ENCODE measurements at places on chromosomes 5 and 9.

DNA sequence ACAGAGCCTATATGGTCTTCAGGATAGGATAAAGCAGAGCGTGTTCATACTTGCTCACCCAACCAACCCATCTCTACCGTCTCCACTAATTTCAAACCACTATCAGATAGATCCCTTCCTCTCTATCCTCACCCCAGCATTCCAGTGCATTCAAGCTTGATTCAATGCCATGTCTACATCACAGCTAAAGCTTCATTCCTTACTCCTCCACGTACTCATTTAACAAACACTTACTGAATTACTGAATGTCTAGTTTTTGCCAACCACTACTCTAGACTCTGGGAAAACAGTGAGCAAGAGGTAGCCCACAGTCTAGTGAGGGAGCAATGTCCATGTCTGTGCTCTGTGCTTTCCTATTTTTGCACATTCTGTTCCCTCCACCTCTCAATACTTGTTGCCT lies 163.5 kb upstream of the MSX2 start:
- no peak for DNase-seq

DNA sequence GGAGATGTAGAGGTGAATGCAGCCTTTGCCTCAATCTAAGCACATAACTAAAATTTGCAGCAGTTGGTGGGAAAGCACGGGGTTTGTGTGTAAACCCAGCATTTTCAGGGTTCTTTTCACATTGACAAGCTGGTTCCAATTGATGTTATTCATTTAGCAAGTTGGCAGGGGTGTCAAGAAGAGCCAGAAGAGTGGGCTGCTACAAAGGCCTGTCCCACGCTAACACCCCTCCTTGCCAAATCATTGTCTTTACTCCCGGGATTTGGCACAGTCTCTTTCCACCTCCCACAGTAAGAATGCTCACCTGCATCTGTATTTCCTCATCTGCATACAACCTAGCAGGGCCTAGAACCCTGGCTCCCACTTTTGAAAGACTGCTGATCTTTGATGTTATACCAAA lies 11.8 kb downstream of the RGMB start:
- DNase-seq: no peak

DNA sequence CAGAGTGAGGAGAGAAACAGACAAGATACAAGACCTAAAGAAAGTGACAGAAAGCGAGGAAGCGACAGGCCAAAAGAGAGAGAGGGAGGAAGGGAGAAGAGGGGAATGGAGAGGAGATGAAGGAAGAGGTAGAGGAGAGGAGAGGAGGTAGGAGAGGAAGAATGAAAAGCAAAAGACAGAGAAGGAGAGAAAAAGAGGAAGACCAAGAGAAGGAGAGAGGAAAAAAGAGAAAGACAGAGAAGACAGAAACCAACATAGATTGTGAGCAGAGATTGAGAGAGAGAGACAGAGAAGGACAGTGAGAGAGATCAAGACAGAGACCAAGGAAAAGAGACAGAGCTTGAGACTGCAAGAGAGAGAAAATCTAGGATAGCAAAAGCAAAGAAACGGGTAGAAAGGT lies 58.6 kb upstream of the FNIP1 start:
- DNase-seq: no peak

DNA sequence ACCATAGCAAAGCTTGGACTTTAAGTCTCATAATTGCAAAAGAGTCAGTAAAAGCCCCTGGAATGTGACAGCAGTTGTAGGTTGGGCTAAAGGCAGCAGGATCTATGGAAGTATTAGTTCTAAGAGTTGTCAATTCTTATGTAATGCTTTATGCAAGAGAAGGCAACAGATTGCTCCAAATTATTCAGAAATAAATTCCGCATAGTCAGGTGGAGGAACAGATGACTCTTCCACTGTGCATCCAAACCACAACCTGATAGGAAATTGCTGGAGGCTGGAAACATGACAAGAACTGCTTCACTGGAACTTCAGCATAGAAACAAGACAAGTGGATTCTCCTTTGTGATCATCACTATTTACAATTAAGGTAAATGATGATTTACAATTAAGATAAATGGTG lies 101.0 kb downstream of the STARD4 start:
- peak; percentile 7 for DNase-seq

- DNase-seq: no peak
These were observed 38.8 kb upstream of the PRDM9 start for GRCh38 chr5:23468658-23469057.

- DNase-seq: no peak
These were observed 87.9 kb upstream of the NEURL1B start for GRCh38 chr5:172553167-172553566.

DNA sequence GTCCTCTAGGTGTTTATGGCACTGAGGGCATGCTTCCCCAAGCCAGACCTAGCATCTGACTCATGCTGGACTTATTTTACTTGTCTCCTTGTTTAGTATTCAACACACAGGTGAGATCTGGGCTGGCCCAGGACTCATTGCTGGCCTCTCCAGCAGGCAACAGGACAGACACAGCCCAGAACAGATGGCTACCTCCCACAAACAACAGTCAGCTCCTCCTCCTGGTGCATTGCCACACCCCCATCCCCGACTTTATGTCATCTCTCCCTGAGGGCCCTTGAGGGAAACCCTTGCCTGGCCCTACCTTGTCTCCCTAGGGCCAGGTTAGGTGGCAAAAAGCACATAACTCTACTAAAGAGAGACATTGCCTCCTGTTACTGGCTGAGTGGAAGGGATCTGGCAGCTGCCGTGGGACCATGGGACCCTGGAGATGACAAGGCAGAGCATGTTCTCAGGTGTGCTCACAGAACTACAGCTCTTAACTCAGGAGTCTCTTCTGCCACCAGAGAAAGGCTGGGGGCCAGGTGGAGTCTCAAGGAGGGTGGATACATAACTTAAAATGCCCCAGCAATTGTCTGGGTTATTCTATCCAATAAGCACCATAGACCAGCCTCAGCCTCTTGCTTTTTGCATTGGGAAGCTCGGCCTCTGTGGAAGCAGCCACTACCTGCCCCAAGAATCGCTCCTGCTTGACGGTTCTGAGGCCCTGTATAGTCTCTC lies 2.3 kb downstream of the ACSL6 start:
- no peak for DNase-seq

- no peak for DNase-seq
These were observed 8.4 kb downstream of the IRX4 start for GRCh38 chr5:1874348-1874747.

GRCh38 chr9:130028493-130029222 lies 14.3 kb downstream of the FNBP1 start:
- DNase-seq: no peak

- DNase-seq: peak; percentile 82
These were observed 44.5 kb upstream of the DPYSL3 start for GRCh38 chr5:147554261-147554817.

- DNase-seq: no peak
These were observed 48.2 kb downstream of the OTP start for GRCh38 chr5:77590347-77590746.

- no peak for DNase-seq
These were observed 1143.2 kb upstream of the CDH6 start for GRCh38 chr5:30050056-30050815.

DNA sequence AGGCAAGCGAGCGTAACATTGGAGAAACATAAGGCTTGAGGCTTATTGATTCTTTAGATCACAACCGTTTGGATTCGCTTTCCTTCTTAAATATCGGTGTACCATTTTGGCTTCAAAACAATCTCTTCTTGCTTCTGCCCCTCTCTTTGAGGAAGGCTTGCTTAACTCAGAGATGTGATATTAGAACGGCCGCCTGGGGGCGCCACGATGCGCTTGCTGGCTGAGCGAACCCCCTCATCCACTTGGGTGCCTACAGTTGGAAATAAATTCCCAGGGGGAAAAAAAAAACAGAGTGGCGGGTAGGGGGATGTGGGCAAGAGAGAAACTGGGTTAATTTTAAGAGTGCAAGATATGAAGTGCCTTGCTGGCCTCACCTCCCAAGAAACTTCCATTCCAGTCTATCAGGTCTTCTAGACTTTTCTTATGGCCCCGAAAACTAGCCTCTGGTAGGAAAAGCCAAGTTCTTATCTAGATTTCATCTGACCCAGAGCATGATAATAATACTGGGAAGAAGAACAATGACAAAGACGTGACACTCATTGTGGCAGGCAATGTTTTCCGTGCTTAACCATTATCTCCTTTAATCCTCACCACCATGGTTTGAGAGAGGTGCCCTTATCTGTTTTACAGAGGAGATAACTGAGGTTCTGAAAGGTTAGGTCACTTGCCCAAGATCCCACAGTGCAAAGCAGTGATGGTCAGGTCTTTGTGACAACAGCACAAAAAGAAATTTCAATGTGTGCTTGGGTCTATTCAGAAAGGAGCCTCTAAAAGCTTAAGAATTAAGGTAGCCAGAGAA lies 115.8 kb downstream of the DPYSL3 start:
- no peak for DNase-seq

DNA sequence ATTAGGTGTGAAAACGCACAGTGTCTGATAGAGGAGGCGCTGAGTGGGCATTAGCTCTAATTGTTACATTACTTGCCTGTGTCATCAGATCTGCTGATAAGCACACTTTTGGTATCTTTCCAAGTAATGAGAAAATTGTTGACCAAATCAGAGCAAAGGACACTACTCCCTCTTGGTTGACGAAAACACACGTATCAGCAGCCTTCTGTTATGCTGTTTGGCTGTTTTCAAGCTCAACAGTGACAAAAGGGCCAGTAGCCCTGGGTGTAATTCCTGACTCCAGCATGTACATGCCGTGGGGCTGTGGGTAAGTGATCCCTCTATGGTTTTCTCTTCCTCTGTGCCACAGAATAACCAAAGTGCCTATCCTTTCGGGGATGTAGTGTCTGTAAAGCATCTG lies 151.4 kb downstream of the AUH start:
- DNase-seq: no peak

GRCh38 chr5:32551194-32551593 lies 34.2 kb upstream of the SUB1 start:
- no peak for DNase-seq

GRCh38 chr5:3896098-3896497 lies 300.5 kb downstream of the IRX1 start:
- no peak for DNase-seq

DNA sequence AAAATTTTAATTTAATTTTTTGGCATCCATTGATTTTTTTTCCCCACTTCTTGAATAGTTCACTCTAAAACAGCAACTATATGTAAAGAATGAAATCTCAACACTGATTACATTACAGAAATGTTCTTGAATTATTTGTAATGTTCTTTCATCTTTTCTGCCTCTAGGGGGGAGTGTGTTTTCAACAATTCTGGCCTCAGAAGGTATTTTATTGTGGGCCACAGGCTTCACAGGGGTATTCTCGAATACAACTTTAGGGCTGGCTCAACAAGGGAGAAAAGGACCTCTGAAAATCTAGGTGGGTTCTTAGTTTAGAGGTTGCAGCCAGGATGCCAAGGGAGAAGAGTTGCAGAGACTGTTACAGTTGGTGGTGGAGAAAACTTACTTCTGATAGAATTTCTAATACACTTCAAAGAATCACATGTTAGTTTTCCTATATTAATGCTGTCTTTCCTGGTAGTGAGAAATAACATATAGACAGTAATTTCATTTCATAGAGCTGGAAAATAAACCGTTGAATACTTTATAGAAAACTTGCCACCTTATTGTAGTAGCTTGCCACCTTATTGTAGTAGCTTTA lies 3.6 kb upstream of the NPR3 start:
- DNase-seq: no peak

- DNase-seq: no peak
These were observed 158.3 kb upstream of the CCDC152 start for GRCh38 chr5:42598311-42598710.

DNA sequence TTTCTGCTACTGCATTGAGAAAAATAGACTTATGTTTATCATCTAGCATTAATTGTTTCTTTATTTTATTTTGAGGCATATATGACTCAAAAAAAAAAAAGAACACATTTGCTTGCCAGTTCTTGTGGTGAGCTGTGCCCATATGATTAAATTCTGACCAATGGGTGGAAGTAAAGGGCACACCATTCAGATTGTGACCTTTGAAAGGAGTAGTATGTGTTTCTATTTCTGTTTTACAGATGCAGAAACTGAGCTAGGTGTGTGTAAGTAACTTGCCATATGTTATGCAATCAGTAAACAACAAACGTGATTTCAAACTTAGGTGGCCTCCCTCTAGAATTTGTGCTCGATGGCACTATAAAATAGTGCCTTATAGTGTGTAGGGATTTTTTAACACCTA lies 368.1 kb upstream of the EDIL3 start:
- DNase-seq: no peak

DNA sequence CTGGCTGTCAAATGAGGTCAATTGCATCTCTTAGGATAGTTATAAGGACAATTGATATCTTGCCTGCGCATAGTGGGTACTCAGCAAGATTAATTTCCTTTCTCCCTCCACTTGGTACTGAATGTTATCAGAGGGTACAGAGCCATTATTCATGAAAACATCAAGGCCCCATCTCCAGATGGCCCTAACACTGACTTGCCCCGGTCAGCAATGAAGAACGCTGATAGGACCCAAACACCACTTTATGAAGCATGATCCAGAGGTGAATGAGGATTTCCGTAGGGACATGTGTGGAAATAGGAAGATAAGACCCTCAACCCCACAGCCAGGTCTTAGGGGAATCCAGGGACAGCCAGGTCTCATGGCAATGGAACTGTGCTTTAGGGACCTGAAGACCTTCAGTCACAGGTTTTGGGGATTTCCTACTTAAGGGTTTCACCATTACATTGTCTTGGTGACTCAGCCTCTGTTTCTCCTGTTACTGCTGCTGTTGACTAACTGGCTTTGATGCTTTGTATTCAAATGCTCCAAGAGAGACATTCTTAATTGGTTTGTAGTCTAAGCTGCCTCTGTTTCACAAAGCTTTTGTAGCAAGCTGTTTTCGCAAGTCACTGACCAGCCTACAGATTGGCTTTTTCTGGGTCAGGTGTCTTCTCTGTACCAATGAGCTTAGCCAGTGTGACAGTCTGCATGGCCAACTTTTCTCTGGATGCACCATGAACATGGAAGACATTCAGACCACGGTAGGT lies 35.3 kb upstream of the IQGAP2 start:
- no peak for DNase-seq

DNA sequence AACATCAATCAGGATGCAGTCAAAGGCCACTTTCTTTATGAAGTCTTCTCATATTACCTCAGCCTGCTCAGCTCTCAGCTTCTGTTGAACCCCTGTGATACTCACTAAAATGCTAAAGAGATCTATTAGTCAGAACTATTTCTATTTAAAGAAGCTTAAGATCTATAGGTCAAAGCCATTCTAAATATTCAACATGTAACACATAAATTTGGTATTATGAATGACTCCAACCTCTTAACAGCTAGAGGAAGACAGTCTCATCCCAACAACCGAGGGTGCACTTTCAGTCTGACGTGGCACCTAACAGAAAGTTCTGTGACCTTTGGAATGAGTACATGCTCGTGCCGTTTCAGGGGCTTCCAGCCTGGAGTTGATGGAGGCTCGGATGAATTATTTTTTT lies 301.5 kb upstream of the VLDLR start:
- no peak for DNase-seq

GRCh38 chr9:124960409-124960752 lies 19.5 kb upstream of the GOLGA1 start:
- no peak for DNase-seq
